ENCODE measurements at places on chromosomes 6 and 20.

- H3K4me1 ChIP-seq, result peaks cover 24% of the 10 kb centered on the region
- peaks cover 14% of the 10 kb centered on the region for H3K36me3 ChIP-seq
- no peaks in the 10 kb centered on the region for H3K27me3 ChIP-seq
- DNase-seq, result no peak
- H3K4me3 ChIP-seq, result no peak overlapping the region
These were observed 52.0 kb upstream of the MTHFD1L start for GRCh38 chr6:150813319-150813992.

DNA sequence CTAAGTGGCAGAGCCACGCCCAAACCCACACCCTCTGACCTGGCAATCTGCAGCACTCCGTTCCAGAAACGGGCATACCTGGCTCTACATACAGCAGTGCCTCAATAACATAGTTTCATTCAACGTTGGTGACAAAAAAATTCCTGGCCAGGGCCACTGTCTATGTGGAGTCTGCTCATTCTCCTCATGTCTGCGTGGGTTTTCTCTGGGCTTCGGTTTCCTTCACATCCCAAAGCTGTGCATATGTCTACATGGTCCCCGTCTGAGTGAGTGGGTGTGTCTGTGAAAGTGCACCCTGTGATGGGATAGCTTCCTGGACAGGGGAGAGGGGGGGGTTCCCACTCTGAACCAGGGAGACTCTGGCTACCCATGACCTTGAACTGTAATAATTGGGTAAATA is 2.1 kb downstream of the KIAA0319 start:
- H3K4me3 ChIP-seq, result no peak overlapping the region
- no peaks in the 10 kb centered on the region for H3K36me3 ChIP-seq
- peaks cover 8% of the 10 kb centered on the region for H3K27me3 ChIP-seq
- no peak overlapping the region for H3K27ac ChIP-seq
- DNase-seq, result no peak

- peaks cover 47% of the 10 kb centered on the region for H3K4me1 ChIP-seq
- H3K4me3 ChIP-seq, result no peak overlapping the region
- H3K27ac ChIP-seq, result no peak overlapping the region
These were observed 20.2 kb downstream of the LEMD2 start for GRCh38 chr6:33768644-33769120.

DNA sequence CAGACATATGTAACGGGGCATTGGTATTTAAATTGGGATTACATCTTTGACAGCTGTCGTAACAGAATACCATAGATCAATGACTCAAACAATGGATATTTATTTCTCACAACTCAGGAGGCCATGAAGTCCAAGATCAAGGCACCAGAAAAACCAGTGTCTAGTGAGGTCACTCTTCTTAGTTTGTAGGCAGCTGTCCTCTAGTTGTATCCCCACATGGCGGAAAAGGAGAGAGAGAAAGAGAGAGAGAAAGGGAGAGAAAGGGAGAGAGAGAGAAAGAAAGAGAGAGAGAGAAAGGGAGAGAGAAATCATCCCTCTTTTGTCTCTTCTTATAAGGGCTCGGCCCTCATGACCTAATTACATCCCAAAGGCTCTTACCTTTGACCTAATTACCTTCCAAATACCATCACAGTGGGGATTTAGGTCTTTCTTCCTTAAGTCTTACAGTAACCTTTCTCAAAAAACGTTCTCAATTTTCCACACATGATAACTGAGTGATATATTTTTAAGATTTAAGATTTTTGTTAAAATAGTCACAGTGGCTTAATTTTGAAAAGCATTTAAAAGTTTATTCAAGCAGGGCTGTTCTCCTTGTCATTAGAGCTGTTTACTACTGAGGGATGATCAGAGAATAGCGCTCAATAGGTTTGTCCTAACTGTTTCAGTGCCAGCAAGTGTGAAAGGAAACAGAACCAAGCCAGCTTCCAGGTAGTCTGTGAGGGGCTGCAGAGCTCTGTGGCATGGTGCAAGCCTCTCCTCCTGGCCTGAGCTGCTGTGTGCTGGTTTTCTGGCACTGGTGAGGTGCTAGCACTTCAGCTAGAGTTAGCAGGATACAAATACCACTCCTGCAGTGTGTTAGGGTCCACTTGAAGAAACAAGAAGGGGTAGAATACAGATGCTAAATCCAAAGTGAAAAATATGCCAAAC is 79.0 kb downstream of the IMPG1 start:
- H3K27ac ChIP-seq, result no peak overlapping the region
- no peak overlapping the region for H3K4me3 ChIP-seq
- H3K36me3 ChIP-seq, result no peaks in the 10 kb centered on the region
- DNase-seq, result no peak

GRCh38 chr20:41654884-41655283 is 36.7 kb upstream of the CHD6 start:
- no peak overlapping the region for H3K27ac ChIP-seq
- peaks cover 3% of the 10 kb centered on the region for H3K27me3 ChIP-seq
- no peak for DNase-seq
- H3K4me1 ChIP-seq, result peaks cover 13% of the 10 kb centered on the region

DNA sequence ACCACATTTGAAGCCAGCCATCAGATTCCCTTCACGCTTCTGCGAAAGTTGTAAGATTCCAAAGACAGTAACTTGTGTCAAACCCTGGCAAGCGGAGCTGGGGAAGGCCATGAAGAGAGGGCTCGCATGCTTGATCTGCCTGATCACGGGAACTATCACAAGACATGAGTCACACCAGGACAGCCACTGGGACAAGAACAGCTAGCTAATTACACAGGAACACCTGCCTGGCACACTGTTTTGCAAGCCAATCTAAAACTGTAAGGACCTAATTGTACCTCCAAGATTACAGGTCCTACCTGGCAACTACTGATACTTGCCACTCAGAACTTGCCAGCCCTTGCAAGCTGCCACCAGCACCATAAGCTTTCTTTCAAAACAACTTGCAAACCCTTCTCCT is 289.3 kb downstream of the KIF16B start:
- no peak for DNase-seq
- H3K36me3 ChIP-seq, result peaks cover 7% of the 10 kb centered on the region
- H3K27ac ChIP-seq, result no peak overlapping the region
- no peak overlapping the region for H3K4me3 ChIP-seq
- no peaks in the 10 kb centered on the region for H3K27me3 ChIP-seq
- H3K4me1 ChIP-seq, result no peaks in the 10 kb centered on the region

DNA sequence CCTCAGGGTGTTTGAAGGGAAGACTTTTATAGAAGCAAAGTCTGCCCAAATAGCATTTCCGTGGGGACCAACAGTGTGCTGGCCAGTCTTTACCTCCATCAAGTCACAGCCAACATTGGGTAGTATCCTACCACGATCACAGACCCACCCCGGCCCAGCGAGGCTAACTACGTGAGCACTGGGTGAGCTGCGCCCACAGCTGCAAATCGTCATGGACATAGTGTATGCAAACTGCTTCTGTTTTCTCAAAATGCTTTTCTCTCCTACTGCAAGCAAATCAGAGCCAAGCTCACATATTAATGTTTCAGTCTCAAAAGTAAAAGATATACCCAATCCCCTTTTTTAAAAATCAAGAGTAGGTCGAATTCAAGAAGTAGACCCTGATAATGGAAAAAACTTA is 592.8 kb upstream of the CDH4 start:
- H3K27me3 ChIP-seq, result peaks cover 12% of the 10 kb centered on the region
- H3K4me1 ChIP-seq, result no peaks in the 10 kb centered on the region
- H3K36me3 ChIP-seq, result no peaks in the 10 kb centered on the region
- H3K27ac ChIP-seq, result no peak overlapping the region
- no peak for DNase-seq

- H3K36me3 ChIP-seq, result no peaks in the 10 kb centered on the region
- H3K4me3 ChIP-seq, result no peak overlapping the region
- H3K27me3 ChIP-seq, result no peaks in the 10 kb centered on the region
- peak overlapping the region; percentile 76 for H3K27ac ChIP-seq
- peaks cover 60% of the 10 kb centered on the region for H3K4me1 ChIP-seq
These were observed 3.5 kb downstream of the SIRPA start for GRCh38 chr20:1898482-1899240.

DNA sequence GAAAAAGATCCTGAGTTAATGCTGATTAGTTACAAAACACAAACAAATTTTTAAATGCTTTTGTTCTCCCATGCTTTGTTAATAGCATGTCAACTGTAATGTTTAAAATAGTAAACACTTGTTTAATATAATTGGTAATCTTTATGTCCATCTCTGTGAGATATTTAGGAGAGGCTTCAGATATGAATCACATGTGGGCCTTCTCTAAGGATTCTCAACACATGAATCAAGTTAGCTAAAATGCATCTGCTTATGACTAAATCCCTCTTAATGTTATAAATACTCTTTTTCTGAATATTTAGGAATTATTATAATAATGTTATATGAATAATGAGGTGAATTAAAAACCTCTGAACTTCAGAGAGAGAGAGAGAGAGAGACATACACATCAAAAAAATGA is 345.9 kb upstream of the MANEA start:
- DNase-seq, result no peak
- no peaks in the 10 kb centered on the region for H3K36me3 ChIP-seq
- H3K4me3 ChIP-seq, result no peak overlapping the region

- DNase-seq, result no peak
- no peaks in the 10 kb centered on the region for H3K36me3 ChIP-seq
- H3K4me3 ChIP-seq, result no peak overlapping the region
- peaks cover 13% of the 10 kb centered on the region for H3K4me1 ChIP-seq
- no peak overlapping the region for H3K27ac ChIP-seq
These were observed 60.6 kb upstream of the CCN6 start for GRCh38 chr6:111993342-111993741.

DNA sequence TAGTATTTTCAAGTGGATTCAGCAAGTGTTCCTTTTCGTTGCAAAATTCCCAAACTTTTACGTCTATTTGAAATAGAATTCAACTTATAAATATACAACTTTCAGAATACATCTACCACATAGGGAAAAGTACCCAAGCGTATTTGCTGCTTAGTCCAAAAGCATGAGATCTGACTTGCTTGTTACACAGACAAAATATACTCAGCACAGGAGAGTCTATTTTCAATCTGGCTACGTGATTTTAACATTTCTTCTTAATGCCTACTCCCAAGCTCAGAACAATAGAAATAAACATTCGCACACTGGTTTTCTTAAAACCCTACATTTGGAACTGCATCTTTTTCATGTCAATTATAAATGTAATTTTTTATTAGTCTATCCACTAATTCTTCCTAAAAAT is 672 bp downstream of the PKHD1 start:
- no peak overlapping the region for H3K4me3 ChIP-seq
- H3K27me3 ChIP-seq, result no peaks in the 10 kb centered on the region
- DNase-seq, result no peak
- H3K4me1 ChIP-seq, result no peaks in the 10 kb centered on the region

DNA sequence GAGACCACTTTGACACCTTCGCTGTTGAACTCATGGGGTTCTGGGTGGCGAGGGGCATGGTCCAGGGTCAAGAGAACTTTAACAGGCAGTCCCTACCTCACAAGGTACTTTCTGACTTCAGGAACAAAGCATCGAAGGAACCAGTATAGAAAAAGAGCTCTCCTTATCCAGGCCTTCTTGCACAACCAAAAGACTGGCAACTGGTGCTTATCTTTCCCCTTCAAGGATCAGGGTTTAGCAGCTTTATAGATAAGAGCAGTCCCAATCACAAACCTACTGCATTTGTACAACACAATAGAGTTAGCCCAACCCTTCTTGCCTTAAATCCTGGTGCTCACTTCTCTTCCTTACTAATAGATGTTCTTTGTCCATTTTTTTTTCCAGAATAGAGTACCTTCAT is 116.3 kb downstream of the SNX5 start:
- H3K4me3 ChIP-seq, result no peak overlapping the region
- DNase-seq, result no peak
- H3K27me3 ChIP-seq, result no peaks in the 10 kb centered on the region
- H3K36me3 ChIP-seq, result no peaks in the 10 kb centered on the region

GRCh38 chr20:36587388-36588070 is 14.1 kb downstream of the TGIF2 start:
- peaks cover 3% of the 10 kb centered on the region for H3K36me3 ChIP-seq
- H3K27ac ChIP-seq, result no peak overlapping the region
- no peaks in the 10 kb centered on the region for H3K27me3 ChIP-seq
- peaks cover 18% of the 10 kb centered on the region for H3K4me1 ChIP-seq
- no peak for DNase-seq

- peaks cover 69% of the 10 kb centered on the region for H3K4me1 ChIP-seq
- H3K36me3 ChIP-seq, result no peaks in the 10 kb centered on the region
- peaks cover 72% of the 10 kb centered on the region for H3K27me3 ChIP-seq
- H3K4me3 ChIP-seq, result peak overlapping the region; percentile 88
- DNase-seq, result no peak
These were observed 862 bp upstream of the TFAP2C start for GRCh38 chr20:56628015-56628872.

DNA sequence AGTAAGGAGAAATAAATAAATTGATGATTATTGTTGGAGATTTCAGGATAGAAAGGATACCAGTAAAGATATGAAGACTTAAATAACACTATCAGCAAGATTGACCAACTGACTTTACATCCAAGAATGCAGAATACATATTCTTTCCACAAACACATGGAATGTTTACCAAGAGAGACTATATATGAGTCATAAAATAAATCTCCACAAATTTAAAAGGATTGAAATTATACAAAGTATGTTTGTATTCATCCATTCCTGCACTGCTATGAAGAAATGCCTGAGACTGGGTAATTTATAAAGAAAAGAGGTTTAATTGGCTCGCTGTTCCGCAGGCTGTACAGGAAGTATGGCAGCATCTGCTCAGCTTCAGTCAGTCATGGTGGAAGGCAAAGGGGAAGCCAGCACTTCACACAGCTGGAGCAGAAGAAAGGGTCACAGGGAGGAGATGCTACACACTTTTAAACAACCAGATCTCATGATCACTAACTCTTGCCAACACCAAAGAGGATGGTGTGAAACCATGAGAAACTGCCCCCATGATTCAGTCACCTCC is 56.7 kb upstream of the TNFRSF21 start:
- DNase-seq, result no peak
- H3K4me3 ChIP-seq, result no peak overlapping the region
- no peak overlapping the region for H3K27ac ChIP-seq

GRCh38 chr6:155121699-155122098 is 126.6 kb downstream of the TIAM2 start:
- H3K4me3 ChIP-seq, result no peak overlapping the region
- DNase-seq, result no peak
- H3K27ac ChIP-seq, result peak overlapping the region; percentile 41
- no peaks in the 10 kb centered on the region for H3K27me3 ChIP-seq
- H3K36me3 ChIP-seq, result no peaks in the 10 kb centered on the region

Data from suprapubic skin (tissue), 4 donors.